Tongue (tissue), 3 donors: ENCODE measurements at places on chromosomes 5 and 9.

GRCh38 chr9:84897362-84898094 lies 228.0 kb downstream of the NTRK2 start:
- DNase-seq, result no peak

DNA sequence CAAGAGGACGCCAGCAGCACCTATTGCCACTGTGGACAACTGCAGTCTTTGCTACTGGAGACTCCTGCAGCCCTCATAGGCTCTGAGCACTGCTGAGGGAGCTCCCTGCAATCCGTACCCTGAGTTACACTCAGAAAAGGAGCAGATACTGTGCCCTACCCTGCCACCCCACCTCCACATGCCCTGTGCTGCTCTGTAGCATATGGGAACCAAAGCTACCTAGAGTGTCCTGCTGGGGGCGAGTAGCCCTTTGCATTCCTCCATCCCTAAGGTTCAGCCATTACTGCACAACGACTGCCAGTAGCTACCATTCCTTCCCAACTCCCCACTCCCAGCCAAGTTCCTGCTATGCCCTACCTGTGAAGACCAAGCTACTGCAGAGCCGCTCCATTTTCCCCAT lies 90.2 kb upstream of the SNCAIP start:
- DNase-seq, result no peak

DNA sequence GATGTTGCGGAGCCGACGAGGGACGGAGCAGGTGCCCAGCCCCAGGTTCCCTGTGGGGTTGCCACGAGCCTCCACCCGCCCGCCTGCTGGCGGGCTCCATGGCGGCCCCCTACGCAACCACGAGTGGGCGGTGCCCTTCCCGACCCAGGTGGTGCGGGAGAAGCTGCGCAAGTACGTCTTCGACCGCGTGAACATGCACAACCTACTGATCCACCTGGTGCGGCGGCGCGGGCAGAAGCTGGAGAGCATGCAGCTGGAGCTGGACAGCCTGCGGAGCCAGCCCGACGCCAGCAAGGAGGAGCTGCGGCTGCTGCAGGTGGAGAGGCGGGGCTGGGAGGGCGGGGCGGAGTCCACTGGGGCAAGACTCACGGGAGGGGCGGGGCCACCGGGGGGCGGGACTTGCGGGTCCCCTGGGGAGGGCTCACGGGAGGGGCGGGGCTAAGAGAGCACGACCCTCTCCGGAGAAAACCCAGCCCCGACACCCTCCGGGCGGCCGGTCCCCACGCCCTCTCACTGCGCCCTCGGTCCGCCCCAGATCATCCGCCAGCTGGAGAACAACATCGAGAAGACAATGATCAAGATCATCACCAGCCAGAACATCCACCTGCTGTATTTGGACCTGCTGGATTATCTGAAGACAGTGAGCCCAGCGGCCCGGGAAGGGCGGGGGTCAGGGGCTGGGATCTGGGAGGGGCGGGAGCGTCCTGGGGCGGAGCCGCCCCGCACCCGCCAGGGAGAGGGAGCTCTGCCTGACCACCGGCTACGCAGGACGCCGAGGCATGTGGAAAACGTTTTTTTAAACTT lies 3.9 kb downstream of the CCDC183 start:
- DNase-seq, result peak; percentile 85

GRCh38 chr5:163503106-163504078 lies 2.0 kb upstream of the MAT2B start:
- peak; percentile 90 for DNase-seq

- DNase-seq, result no peak
Measured at GRCh38 chr9:130939405-130940026, 469 bp upstream of the FIBCD1 start.
